ENCODE measurements at places on chromosomes 2 and 18.
A peak's percentile ranks its signal among the peaks of the same experiment; 100 is the strongest.

GRCh38 chr18:35073186-35074105, 32.2 kb downstream of the MAPRE2 start:
- no peak for DNase-seq

GRCh38 chr2:102297891-102298290, 13.5 kb upstream of the IL1RL1 start:
- DNase-seq, result no peak

GRCh38 chr18:64055019-64055418, 85.1 kb downstream of the SERPINB8 start:
- DNase-seq, result no peak

DNA sequence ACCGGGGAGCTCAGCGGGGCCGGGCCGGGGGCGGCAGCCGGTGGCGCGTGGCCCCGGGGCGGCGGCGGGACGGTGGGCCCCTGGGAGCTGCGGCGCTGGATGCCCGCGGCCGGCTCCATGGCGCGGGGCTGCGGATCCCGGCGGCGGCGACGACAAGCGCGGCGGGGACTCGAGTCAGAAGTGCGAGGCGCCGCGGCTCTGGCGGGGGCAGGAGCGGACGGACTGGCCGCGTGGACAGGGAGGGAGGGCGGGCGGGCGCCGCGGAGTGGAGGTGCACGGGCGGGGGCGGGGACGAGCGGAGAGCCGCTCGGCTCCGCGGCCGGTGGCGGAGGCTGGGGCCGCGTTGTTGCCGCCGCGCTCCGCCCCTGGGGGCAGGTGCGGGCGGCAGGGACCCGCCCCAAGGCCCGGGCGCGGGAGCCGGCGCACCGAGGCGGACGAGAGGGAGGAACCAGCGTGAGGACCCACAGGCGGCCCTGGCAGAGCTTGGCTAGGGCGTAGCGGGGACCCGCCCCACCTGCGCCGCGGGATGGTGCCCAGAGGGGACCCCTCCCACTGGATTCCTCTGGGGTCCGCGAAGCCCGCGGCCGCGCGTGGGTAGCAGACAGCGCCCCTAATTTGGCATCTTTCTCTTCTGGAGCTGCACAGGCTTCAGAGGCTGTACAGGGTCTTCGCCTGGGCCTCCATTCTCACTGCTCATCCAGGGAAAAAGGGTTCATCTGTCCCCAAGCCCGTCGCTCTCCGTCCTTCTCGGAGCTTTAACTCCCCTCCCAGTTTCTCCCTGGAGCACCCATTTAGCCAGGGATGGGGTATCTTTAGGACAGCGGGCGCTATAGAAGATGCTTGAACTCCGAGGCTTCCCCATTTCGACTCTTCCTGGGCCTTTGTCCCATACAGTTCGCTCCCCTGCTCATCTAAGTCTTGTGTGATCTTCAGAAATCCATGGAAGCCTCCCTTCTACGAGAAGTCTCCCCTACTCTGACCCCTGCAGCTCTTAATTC, at the start of gene TMEM163:
Gene TMEM163, minus strand, starts transcription at position 184 of the 998 bp plus-strand sequence.
- peak; percentile 24 for DNase-seq

- DNase-seq, result no peak
Measured at GRCh38 chr18:6004683-6005082, 109.4 kb upstream of the TMEM200C start.

GRCh38 chr2:172128484-172128883, 25.8 kb upstream of the DLX2 start:
- DNase-seq, result no peak

- DNase-seq, result no peak
Measured at GRCh38 chr18:73004260-73004659, 136.5 kb upstream of the NETO1 start.

GRCh38 chr2:144498277-144498676, 21.6 kb downstream of the ZEB2 start:
- DNase-seq, result no peak

GRCh38 chr2:144183727-144184126, 336.2 kb downstream of the ZEB2 start:
- DNase-seq, result peak; percentile 71

DNA sequence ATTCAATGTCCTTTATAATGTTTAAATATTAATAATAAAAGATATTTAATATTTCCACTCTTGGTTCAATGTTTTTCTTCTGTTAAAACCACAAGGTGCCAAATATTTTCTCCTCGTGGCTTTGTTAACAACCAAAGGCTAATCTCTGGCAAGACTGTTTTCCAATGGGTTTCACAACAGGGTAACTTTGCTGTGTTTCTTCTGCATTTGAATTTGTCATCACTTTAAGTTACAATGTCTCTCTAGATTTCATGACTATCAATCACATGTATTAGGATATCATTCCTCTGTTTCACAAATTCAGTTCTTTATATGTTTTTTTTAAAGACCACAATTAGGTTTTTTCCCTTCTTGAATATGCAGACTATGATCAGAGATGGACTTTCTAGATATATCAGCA, 469.8 kb upstream of the ACVR2A start:
- no peak for DNase-seq

DNA sequence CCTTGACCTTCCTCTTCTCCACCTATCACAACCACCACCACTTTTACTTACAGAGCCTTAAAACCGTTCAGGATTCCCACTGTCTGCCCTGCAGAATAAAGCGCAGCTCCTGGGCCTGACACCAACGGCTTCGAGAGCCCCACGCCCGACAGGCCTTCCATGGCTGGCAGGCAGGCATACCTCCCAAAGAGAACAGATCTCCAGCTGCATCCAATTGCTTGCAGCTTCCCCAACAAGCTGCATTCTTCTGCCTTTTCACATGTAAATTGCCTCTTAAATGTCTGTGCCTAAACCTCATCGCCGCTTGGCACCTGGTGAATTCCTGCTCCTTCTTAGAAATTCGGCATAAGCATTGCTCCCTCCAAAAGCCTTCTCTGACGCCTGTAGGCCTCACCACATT, 31.5 kb upstream of the FAM124B start:
- no peak for DNase-seq
